ENCODE measurements at places on chromosomes 12 and 14.

DNA sequence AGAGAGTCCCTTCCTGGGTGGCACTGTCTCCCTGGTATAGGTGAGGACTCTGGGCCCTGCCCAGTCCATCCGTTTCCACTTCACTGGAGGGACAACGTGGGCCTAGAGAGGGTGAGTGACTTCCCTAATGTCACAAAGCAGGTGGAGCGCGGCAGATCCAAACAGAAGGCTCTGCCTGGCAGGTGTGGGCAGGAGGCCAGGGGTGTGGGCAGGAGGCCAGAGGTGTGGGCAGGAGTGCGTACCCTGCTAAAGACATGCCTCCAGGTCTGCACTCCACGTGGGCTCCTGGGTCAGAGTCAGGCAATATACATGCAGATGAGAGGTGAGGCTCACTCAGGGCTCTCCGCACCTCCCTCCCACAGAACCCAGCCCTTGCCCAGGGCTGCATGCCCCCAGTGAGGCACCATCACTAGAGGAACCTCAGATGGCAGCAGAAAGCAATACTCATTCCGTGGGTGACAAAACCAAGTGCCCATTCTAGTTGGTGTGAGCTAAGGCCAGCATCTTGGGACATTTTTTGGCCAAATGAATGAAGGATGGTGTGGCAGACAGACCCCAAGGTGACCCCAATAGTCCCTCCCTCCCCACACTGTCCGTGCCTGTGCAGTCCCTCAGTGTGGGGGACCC, 271.6 kb upstream of the RTL1 start:
- no peak for DNase-seq

DNA sequence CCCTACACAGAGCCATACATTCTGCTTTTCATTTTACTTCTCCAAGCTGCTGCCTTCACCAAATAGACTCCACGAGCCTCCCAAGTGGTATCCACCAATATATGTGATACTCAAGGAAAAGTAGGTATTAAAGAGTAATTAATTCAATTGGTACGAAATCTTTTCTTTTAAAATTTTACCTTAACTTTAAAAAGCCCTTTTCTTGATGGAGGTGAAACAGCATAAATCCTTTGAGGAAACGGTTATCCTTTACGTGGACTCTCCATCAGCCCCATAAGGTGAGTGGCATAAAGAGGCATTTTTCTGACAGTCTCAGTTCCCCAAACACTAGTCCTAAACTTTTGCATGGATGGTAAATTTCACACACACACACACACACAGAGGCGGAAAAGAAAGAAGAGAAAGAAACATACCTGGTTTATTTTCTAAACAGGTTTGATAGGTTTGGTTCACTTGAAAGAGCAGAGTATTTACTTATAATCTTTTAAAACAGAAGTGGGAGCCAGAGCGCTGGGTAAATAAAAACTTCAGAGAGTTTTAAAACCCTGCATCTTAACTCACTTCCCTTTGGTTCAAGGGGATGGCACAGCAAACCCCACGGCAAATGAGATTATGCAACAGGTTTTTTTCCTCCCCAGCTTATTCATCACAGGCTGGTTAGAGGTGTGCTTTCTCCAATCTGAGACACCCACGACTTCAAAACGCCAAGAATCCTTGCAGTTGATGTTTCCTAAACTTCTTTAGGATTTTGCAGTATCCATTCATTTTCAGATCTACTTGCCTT, 1.9 kb downstream of the DUSP16 start:
- DNase-seq = no peak

GRCh38 chr14:54665946-54666345, 99.0 kb downstream of the SAMD4A start:
- no peak for DNase-seq

DNA sequence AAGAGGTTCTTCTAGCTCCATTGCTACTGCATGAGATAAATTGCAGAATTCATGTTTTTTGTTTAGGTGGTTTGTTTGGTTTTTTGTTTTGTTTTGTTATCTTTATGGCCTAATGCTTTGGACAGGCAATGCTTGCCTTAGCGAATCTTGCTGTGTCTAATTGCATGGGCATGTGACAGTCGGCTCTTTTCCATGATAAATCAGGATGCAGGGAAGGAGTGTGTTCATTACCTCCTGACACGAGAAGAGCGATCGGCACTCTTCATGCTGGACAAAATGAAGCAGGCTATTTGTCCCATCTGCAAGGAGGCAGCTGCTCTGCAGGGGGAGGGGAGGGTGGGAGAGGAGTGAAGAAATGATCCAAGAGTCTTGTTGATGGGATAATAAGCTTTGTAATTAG, 6.5 kb downstream of the CCDC60 start:
- no peak for DNase-seq

- DNase-seq = no peak
These were observed 285.0 kb upstream of the ATP2B1 start for GRCh38 chr12:89993632-89994031.

GRCh38 chr14:92565718-92566115, 52.1 kb downstream of the RIN3 start:
- DNase-seq = no peak

GRCh38 chr12:105554223-105554678, 223.8 kb downstream of the C12orf75 start:
- peak; percentile 4 for DNase-seq

- DNase-seq = no peak
These were observed 1002.6 kb downstream of the GALC start for GRCh38 chr14:86990396-86990795.

DNA sequence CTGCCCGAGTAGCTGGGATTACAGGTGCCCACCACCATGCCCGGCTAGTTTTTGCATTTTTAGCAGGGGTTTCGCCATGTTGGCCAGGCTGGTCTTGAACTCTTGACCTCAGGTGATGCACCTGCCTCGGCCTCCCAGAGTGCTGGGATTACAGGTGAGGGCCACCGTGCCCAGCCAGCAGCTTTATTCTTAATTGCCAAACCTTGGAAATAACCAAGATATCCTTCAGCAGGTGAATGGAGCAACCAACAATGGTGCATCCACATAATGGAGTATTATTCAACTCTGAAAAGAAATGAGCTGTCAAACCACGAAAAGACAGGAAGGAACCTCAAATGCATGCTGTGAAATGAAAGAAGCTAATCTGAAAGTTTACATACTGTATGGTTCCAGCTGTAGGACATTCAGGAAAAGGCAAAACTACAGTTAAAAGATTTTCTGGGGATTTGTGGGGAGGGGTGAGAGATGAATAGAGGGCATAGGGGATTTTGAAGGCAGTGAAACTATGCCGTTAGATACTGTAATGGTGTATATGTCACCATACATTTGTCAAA, 118.8 kb upstream of the CCND2 start:
- DNase-seq = no peak

DNA sequence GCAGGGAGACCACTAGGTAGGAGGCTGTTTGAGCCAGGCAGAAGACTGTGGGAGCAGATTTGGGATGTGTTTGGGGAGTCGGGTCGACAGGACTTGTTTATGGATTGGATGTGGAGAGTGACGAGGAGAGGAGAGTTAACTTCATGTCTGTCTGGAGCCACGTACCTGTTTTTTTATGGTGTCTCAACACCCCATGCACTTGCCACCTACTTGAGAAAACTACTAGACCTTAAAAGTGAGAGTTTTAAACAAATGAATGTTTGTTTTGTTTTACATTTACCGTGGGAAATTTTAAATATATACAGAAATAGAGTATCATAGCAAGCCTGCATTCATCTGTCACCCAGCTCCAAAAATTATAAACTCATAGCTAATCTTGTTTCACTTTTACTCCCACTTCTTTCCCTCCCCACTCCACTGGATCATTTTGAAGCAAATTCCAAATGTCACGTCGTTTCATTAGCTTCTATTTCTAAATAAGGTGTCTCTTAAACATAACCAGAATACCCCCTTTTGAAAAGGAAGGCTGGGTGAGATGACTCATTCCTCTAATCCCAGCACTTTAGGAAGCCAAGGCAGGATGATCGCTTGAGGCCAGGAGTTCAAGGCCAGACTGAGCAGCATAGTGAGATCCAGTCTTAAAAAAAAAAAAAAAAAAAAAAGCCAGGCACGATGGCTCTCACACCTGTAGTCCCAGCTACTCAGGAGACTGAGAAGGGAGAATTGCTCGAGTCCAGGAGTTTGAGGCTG, 136.2 kb downstream of the ANO6 start:
- no peak for DNase-seq

GRCh38 chr12:113425960-113426453, 3.8 kb downstream of the SDSL start:
- DNase-seq = no peak

- peak; percentile 27 for DNase-seq
These were observed 319.4 kb downstream of the KCNC2 start for GRCh38 chr12:74890237-74890599.

- no peak for DNase-seq
These were observed 13.7 kb upstream of the VPS37B start for GRCh38 chr12:122909442-122910288.

DNA sequence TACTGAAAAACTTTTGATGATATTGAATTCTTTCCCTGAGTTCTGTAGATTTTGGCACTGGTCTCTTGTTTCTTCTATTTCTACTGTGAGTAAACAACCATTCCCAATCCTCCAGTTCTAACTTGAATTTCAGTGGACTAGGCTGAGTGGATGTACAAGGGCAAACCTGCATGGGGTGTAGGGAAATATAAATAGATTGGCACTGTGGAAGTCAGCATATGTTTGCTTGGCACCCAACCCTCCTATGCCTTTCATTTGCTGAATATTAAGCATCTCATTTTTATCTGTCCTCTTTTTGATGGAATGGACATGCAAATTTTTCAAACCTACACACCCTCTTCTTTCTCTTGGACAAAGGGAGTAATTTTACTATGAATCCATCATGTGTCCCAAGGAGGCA, 828.3 kb downstream of the DIO2 start:
- DNase-seq = no peak

DNA sequence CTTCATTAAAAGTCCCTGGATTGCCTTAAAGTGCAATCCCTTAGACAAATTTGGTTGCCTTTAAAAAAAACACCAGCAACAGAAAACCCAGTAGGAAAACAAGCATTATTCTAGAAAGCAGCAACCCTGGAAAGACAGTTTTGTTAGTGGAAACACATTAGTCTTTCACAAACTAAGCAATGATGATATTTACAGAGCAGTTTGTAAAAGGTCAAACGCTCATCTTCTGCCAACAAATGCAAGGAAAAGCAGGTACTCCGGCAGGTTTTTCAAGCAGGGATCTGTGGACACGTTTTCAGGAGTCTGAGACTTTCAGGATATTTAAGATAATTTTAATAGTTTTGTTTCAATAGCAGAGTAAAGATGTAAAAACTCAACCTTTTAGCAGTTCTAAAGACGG, 202.2 kb downstream of the EXOC5 start:
- no peak for DNase-seq

GRCh38 chr12:63064080-63064479, 86.9 kb downstream of the AVPR1A start:
- DNase-seq = no peak

DNA sequence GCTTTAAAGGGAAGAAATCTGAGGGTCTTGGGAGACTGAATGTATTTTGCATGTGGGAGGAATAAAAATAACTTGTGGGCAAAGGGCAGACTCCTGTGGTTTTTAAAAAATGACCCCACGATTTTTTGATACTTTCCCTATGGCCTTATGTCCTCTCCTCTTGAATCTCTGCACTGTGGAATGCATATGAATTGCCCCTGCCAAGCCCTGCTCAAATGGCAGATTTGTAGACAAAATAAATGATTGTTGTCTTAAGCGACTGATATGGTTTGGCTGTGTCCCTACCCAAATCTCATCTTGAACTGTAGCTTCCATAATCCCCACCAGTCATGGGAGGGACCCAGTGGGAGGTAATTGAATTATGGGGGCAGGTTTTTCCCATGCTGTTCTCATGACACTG, 223.8 kb downstream of the DACT1 start:
- no peak for DNase-seq

GRCh38 chr12:105982022-105982421, 156.7 kb downstream of the NUAK1 start:
- no peak for DNase-seq

GRCh38 chr12:121872546-121873215, 14.0 kb upstream of the HPD start:
- DNase-seq = no peak

DNA sequence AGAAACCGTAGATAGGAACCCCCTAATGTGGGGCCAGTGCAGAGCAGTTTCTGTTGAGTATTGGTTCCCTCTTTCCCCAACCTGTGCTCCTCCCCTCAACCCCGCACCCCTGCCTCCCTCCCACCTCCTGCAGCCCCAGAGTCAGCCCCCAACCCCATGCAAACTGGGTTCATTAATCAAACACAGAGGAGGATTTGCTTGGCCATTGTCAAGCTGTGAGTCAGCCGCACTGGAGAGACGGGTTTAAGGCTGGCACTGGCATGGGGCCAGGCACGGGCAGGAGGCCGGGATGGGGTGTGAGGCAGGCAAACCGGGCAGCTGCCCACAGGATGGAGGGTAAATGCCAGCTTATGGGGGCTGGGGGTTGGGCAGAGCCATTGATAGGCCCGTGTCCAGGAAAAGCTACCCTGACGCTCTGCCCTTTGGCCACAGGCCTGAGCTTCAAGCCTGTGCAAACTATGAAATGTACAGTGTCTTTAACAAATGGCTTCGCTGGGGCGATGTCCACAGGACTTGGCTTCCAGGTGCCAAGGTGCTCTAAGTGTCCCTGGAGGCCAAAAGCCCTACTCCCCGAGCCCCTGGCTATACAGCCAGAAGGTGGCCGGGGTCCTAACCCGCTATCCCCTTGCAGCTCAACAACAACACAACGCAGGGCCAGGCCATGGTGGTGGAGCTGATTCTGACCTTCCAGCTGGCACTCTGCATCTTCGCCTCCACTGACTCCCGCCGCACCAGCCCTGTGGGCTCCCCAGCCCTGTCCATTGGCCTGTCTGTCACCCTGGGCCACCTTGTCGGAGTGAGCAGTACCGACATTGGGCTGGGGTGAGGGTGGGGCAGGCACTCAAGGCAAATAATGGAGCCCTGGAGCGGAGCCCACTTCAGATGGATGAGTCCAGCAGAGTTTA, 1.4 kb downstream of the AQP5 start:
- DNase-seq = no peak

DNA sequence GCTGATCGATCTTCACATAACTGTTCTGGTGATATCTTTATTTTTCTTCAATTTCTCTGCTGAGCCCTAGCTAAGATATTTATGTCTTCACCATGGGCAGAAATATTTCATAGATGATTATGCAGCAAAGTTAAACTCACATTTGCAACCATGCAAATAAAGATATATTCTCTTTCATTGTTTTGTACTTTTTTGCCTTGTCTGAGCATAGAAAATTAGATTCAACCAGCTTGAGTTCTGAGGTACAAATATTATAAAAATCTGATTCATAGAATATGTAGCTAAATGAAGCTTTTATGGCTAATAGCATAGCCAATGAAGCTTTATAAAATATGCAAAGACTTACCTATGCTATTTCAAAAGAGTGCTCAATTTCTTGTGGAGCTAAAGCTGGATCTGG, at the start of gene TAS2R13:
TAS2R13 (minus strand) TSS at position 101 of the 400 bp plus-strand sequence. CDS start 264 bp downstream, outside the sequence.
- DNase-seq = no peak

- no peak for DNase-seq
These were observed 139.5 kb downstream of the CHST11 start for GRCh38 chr12:104596134-104596799.

Measured in glomerular endothelial cell (primary cell).